ENCODE measurements at places on chromosomes 2 and 18.

GRCh38 chr2:166765141-166765540 is 123.1 kb upstream of the XIRP2 start:
- no peak for DNase-seq

GRCh38 chr18:59715966-59716369 is 18.7 kb upstream of the CCBE1 start:
- DNase-seq, result no peak

- DNase-seq, result peak; percentile 69
Observed at GRCh38 chr2:100819370-100820272, at the start of gene NPAS2. TSS of gene NPAS2 (plus strand) at chr2:100820139. CDS start at chr2:100904755, 84,616 bp downstream.

DNA sequence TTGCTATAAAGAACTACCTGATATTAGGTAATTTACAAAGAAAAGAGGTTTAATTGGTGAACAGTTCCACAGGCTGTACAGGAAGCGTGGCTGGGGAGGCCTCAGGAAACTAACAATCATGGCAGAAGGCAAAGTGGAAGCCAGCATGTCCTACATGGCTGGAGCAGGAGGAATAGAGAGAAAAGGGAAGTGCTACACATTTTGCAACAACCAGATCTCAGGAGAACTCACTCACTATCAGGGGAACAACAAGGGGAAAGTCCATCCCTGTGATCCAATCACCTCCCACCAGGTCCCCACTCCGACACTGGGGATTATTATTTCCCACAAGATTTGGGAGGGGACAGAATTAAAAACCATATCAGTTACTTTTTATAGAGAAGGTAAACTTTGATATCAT is 273.5 kb upstream of the MMADHC start:
- DNase-seq, result no peak

DNA sequence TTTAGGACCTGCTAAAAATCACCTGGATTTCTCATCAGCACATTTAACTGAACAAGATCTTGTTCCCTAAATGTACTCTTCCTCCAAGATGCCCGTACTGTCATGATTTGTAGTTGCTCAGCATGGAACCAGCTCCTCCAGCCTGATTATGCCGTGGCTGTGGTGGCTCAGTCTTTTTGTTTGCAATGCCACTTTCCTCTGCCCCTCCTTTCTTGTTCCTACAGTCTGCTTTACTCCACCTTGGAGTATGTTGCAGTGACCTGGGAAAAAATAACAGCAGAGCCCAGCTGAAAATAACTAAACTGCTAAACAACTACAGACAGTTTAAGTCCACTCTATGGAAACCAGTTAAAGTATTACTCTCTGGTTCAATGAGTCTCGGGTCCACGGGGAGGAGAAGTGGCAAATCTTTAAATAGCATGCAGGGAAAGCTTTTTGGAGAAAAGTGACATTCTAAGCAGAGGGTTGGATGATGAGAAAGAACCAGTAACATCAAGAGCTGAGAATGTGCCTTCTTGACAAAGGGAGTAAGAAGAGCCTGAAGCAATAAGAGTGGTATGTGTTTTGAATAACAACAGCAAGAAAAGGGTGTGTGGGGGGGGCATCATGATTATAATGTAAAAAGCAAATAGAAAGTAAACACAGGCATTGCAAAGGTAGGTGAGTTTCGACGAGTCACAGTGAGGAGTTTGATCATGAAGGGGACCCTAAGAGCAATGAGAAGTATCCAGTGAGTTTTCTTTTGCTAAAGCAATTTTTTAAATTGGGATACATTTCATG is 225.7 kb downstream of the TMX3 start:
- DNase-seq, result no peak

DNA sequence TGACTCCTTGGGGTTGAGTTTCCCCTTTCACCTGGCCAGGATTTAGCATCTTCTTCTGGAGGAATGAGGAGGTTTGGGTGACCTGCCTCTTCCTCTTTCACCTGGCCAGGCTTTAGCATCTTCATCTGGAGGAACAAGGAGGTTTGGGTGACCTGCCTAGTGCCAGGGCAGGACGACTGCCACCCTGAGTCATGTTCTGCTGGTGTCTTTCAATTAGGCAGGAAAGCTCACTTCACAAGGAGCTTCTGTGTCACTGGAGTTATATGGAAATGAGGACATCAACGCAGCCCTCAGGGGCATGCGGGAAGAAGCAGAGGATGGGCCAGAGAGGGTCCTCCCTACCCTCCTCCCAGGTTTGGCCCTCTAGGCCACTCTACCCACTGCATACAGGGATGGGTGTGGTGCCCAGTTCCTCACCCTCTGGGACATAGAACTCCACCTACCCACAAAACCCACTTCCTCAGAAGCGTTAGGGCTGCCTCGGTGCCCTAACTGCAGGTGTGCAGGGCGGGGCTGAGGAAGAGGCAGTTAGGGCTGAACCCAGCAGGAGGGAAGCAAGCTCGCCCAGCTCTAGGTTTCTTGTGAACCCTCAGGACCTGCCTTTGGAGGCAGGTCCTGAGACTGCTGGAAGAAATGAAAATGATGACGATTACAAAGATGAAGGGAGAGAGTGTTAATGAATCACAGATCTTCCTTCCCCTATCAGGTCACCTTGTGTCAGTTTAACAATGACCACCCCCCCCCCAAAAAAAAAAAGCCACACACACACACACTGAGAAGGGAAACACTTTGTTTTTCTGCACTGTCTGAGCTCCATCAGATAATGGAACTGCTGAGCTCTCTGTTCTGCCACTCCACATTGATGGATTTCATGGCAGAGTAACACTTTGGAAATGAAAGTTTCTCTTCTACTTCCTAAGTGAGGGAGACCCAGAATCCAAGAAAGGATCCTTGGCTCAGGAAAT is 71.0 kb downstream of the ARL4C start:
- DNase-seq, result no peak

- DNase-seq, result no peak
Observed at GRCh38 chr2:11679486-11680181, 9.6 kb upstream of the NTSR2 start.

- no peak for DNase-seq
Observed at GRCh38 chr2:51717312-51717711, 685.4 kb upstream of the NRXN1 start.

- DNase-seq, result no peak
Observed at GRCh38 chr2:65491381-65491905, 59.0 kb upstream of the SPRED2 start.

DNA sequence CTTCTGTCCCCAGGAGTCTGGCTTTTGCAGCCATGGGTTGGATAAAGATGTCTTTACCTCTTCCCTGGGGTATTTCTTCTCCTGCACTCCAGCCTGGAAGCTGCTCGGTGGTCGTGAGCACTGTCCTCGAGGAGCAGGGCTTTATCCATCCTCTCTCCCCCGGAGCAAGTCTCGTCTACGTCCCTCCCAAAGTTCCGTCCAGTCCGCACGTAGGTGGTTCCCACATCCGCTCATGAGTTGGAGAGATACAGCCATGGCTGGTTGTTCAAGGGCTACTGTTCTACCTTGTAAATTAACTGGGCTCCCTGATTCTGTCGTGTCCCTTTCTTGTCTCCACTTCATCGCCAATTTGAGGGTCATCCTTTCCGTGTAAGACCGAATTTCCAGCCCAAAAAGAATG is 47.1 kb downstream of the TRAPPC12 start:
- no peak for DNase-seq

GRCh38 chr18:62612289-62612645 is 89.4 kb downstream of the ZCCHC2 start:
- no peak for DNase-seq

- peak; percentile 67 for DNase-seq
Observed at GRCh38 chr2:151999053-151999452, 99.8 kb downstream of the CACNB4 start.

- DNase-seq, result no peak
Observed at GRCh38 chr2:67259556-67260342, 137.4 kb upstream of the ETAA1 start.

GRCh38 chr18:47545613-47546012 is 294.2 kb upstream of the SKOR2 start:
- no peak for DNase-seq

GRCh38 chr18:36668349-36668748 is 160.5 kb downstream of the TPGS2 start:
- no peak for DNase-seq

GRCh38 chr2:141062031-141062430 is 1068.8 kb downstream of the LRP1B start:
- no peak for DNase-seq

- no peak for DNase-seq
Observed at GRCh38 chr18:45320724-45321123, 294.6 kb upstream of the SLC14A2 start.

GRCh38 chr2:212974692-212975091 is 176.7 kb downstream of the IKZF2 start:
- DNase-seq, result no peak

- no peak for DNase-seq
Observed at GRCh38 chr2:173280853-173281252, 73.8 kb upstream of the CDCA7 start.

- no peak for DNase-seq
Observed at GRCh38 chr2:216791303-216791702, 68.6 kb downstream of the TNP1 start.

- peak; percentile 59 for DNase-seq
Observed at GRCh38 chr18:58338961-58339592, 289.8 kb downstream of the ALPK2 start.

- no peak for DNase-seq
Observed at GRCh38 chr2:38692636-38693318, 26.9 kb downstream of the GALM start.

- no peak for DNase-seq
Observed at GRCh38 chr2:19350678-19351401, 7.6 kb downstream of the OSR1 start.

DNA sequence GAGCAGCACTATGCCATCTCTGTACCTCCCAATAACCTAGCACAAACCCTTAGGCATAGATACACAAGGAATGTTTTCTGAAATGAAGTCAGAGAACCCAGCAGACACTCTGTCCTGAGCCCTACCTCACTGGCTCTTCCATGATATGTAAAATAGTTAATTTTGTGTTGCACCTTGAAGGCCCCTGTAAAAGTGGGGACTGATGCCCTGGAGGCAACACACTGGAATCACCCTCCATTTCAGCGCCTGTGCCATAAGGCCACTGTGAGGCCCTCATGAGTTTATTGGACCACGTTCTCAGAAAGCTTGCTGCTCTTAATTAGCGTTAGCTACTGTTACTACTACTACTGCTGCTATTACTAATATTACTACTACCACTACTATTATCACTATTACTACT is 670.1 kb upstream of the SOX11 start:
- no peak for DNase-seq

GRCh38 chr2:143607231-143608062 is 478.2 kb downstream of the ARHGAP15 start:
- no peak for DNase-seq

DNA sequence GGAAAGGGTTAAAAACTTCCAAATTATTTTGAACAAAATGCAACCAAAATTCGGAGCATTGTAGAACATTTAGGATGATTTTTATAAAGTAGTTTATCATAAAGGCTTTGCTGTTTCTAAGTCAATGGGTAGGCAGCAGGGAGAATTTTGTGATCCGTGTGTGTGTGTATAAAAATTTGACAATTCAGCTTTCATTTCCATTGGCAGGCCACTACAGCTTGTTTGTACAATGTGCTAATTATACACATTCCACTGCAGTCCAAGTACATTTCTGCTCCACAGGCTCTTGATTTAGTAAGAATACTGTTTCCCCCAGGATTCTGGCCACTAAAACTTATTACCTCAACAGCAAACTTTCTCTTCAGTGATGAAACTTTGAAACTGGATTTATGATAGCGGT is 71.8 kb upstream of the LTBP1 start:
- no peak for DNase-seq

GRCh38 chr2:208010506-208010905 is 14.8 kb downstream of the PLEKHM3 start:
- no peak for DNase-seq

GRCh38 chr2:127419448-127420038 is 1.3 kb downstream of the PROC start:
- no peak for DNase-seq

- DNase-seq, result peak; percentile 75
Observed at GRCh38 chr2:132589111-132589830, 80.7 kb downstream of the LYPD1 start.

DNA sequence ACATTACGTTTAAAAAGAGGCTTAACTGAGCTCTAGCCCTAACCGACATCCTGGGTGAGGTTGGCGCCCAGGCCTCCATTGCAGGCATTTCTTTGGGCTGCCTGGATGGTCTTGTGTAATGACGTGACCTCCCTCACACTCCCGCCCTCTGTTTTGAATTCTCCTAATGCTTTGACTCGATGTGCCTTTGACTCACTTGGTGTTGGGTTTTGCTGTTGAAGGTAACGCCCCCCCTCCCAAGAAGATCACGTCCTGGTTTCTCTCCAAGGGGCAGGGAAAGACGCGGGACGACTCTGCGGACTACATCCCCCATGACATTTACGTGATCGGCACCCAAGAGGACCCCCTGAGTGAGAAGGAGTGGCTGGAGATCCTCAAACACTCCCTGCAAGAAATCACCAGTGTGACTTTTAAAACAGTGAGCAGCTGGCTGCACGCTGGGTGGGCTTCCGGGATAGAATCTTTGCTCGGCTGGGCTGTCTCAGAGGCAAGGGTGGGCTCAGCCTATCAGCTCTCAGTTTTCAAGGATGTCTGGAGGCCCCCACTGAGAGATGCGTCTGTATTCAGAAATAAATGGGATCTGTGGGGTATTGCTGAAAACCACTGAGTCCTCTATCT is 87.9 kb upstream of the ATG16L1 start:
- DNase-seq, result no peak

DNA sequence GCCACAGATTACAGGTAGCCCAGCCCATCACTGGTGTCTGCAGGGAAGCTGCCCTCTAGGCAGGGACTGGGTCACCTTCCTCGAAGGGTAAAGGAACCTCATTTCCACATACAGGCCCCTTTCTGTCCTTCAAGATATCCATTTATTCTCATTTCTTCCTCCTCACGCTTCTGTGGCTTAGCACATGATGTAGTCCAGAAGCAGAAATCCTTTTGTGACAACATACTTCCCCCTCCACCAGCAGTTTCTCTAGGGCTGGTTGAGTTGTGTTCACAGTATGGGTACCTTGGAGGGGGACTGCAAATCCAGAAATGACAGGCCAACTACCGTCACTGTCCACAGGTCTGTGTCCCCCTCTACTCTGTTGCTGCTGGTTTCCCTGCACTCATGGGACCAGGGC is 364.9 kb downstream of the ANAPC1 start:
- no peak for DNase-seq

GRCh38 chr2:113010088-113010487 is 4.8 kb downstream of the IL36A start:
- no peak for DNase-seq

DNA sequence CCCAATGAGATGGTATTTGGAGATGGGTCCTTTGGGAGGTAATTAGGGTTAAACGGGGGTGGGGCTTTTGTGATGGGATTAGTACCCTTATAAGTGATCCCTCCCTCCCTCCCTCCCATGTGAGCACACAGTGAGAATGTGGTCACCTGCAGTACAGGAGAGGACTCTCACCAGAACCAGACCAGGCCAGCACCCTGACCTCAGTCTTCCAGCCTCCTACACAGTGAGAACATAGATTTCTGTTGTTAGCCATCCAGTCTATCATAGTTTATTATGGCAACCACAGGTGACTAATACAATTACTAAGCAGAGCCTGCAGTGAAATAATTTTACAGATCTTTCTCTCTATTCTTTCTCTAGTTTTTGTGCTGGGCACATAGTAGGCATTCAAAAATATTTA is 137.7 kb upstream of the PKDCC start:
- no peak for DNase-seq
